Stimulated activated CD8-positive, alpha-beta memory T cell treated with anti-CD3 and anti-CD28 coated beads, Interleukin-7, amount 100 ng/mL, for 1 hour (primary cell): ENCODE measurements at places on chromosomes 11 and 22.

DNA sequence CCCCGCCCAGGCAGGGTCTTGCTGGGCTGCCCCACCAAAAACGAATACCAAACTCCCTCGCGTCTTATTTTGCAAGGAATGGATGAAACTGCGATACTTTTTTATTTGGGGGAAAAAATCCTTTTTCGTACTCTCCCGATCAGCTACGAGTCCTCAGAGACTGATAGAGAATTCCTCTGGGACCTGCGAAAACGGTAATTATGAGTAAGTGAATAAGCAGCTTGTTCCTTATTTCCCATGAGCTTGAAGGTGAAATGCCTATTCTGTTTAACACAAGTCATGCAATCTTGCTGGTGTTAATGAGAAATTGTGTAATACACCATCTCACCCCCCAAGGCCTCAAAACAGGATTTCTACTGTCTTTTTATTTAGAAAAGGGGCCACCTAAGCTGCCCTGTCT, 5.5 kb downstream of the GRK3 start:
- DNase-seq: no peak

- no peak for DNase-seq
Measured at GRCh38 chr11:68352591-68352990, 40.2 kb downstream of the LRP5 start.

- DNase-seq: no peak
Measured at GRCh38 chr11:9231848-9232177, 33.3 kb downstream of the DENND5A start.

- DNase-seq: no peak
Measured at GRCh38 chr22:47457021-47457420, 694.6 kb downstream of the TBC1D22A start.

GRCh38 chr11:108886660-108887009, 221.8 kb downstream of the DDX10 start:
- no peak for DNase-seq

- DNase-seq: no peak
Measured at GRCh38 chr22:45547731-45548130, 45.0 kb downstream of the FBLN1 start.

- DNase-seq: no peak
Measured at GRCh38 chr11:71418643-71419042, 29.6 kb downstream of the DHCR7 start.

DNA sequence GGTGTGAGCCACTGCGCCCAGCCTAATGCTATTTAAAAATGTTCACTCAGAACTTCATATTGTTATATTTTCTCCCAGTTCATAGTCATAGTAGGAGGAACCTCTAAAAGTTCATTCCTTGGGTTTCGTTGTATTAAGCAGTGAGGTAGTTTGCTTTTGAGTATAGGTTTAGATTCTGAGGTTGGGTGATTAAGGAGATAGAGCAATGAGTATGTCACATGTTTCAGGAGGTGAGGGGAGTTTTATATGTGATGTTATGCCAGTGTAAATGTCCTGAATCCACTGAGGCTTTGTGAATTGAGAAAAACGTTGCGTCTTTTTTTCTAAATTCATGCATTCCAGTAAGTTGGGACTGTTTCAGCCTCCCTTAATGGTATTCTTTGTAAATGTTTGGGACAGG, 4.2 kb downstream of the UBE2L3 start:
- DNase-seq: no peak

- no peak for DNase-seq
Measured at GRCh38 chr11:119594639-119595249, 134.3 kb downstream of the NECTIN1 start.

- DNase-seq: no peak
Measured at GRCh38 chr11:48193876-48194275, 22.7 kb upstream of the OR4B1 start.

DNA sequence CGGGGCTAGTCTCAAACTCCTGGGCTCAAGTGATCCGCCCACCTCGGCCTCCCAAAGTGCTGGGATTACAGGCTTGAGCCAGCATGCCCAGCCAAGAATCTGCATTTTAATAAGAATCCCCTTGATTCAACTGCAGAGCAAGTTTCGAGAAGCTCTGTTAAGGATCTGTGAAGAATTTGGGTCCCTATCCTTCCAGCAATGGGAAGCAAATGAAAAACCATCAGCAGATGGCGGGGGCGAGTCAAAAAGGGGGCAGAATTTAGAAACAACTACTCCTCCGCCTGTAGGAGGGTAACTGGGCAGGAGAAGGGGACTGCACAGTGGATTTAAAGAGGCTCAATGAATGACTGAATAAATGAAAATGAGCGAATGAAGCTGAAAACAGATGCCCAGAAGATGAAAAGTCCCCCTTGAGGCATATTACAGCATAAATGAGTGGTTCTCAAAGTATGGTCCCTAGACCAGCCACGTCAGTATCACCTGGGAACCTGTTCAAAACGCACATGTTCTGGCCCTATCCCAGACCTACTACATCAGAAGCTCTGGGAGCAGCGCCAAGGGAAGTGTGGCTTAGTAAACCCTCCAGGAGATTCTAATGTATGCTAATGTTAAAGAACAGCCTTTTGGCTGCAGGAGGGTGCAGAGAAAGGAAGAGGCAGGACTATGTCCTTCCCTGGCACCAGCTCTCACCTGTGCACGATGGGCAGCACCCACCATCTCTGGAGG, 15.0 kb downstream of the VWCE start:
- DNase-seq: no peak

DNA sequence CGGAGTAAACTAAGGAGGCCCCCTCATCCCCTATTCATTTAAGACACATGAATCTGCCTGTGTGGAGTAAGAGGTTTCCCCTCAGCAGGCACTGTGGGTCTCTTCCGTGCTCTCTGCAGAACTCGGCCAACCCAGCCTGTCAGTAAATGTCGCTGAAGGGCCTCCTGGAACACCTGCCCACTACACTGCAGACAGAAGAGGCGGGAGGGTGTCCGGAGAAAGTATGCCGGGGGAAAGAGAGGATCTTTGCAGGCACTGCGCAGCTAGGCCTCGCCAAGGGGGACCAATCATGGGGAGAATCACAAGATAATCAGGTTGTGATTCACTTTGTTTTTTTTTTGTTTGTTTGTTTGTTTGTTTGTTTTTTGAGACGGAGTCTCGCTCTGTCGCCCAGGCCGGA, 110.8 kb downstream of the MORC2 start:
- no peak for DNase-seq

GRCh38 chr22:23534201-23534850, 45.8 kb downstream of the IGLL1 start:
- no peak for DNase-seq

DNA sequence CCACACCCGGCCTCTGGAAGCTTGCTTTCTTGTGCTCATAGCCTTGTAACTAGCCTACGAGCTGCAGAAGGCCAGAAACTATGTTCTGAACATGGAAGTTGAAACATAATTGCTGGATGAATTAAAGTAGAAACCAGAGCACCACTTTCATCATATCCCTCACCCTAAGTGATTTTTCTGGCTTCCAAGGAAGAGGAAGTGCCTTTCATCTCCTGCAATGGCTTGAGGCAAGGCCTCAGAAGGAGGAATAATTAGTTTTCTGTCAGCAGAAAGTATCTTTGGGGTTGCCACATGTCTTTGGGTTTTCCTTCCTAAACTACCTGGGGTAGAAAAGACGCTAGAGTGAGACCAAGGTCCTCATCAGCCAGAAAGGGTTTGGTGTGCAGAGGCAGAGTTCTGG, 14.5 kb downstream of the RPL27A start:
- no peak for DNase-seq

GRCh38 chr22:38169116-38169515, 12.5 kb downstream of the PLA2G6 start:
- no peak for DNase-seq

DNA sequence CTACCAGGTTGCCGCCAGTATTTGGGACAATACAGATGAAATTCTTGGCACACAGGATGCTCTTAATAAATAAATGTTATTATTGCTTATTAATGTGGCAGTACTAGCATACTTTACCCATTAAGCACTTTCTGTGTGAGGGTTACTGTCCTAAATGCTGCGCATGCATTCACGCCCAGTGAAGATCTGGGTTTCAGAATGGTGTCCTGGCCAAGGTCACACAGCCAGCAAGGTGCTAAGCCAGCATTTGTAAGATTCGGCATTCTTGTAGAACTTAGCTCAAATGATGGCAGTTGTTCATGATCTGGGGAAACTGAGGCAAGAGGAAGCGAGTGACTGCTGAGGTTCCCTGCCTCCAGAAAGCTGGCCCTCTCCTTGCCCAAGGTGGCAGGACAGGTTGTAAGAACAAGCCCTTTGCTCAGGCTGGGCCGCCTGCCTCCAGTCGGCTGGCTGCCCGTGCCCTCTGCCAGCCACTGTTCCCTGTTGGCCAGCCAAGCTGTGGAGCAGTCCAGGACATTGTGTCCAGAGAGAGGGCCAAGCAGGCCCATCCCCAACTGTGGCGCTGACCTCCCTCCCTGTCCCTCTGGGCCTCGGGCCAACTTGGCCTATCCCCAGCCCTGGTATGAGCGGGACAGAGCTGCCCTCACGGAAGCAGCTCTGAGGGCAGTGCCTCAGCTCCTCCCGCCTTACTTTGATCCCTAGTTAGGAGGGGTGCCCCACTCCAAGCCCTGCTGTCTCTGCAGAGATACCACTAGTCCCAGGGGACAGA, 28.8 kb downstream of the TOB2 start:
- DNase-seq: no peak

GRCh38 chr11:5293028-5293427, 8.7 kb downstream of the OR51B4 start:
- DNase-seq: no peak

GRCh38 chr11:35376613-35377012, 42.7 kb downstream of the SLC1A2 start:
- DNase-seq: no peak

- DNase-seq: no peak
Measured at GRCh38 chr22:44158816-44159215, 21.9 kb upstream of the PARVG start.

DNA sequence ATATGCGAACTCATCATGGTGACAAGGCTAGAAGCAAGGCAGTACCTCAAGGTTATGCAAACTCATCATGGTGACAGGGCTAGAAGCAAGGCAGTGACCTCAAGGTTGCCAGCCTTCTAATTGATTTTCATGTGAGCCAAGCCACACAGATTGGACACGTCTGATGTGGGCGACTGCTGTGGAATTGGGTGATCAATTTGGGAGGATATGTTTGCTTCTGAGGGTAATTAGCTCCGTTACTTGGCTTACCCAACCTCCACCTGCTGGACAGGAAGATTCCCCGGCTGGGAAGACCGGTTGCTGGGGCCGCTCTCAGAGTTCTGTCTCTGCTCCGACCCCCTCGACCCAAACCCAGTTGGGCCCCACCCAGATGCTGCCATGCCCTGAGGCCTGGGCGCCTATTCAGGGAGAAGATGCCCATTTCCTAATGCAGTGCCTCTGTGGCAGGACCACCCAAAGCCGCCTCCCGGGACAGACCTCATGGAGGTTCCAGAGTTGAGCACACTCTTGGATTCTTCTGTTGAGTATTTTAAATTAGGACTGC, 69.9 kb upstream of the SHANK2 start:
- DNase-seq: no peak

DNA sequence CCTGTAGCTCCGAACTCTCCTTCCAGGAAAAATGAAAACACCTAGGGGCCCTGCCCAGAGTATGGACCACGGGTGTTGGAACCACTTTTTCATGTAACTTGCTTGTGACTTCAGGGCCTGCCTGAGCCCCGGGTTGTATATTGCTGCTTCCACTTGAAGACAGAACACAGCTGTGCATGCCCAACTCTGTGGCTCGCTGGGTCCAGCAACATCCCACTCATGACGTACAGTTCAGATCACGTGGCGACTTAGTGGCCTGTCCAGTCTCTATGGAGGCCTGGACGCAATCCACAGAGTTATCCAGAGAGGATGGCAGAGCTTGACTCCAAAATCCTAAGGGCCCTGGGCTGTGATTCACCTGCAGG, 6.8 kb downstream of the C11orf21 start:
- no peak for DNase-seq

DNA sequence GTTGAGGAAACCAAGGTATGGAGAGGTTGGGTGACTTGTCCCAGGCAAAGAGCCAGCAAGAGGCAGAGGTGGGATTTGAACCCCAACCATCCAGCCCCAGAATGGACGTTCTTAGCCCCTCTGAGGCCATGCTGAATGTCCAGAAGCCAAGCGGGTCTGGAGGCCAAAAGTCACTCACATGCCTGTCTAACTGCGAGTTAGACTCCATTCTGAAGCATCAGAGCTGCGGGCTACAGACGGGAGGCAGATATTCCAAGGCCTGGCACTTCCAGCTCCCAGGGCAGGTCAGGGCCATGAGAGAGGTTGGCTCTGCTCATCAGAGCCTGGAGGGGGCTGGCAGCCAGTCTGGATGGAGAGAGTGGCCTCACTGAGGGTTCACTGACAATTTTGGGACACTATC, 616.5 kb downstream of the BRD1 start:
- no peak for DNase-seq

- DNase-seq: no peak
Measured at GRCh38 chr22:24845041-24845898, 39.3 kb downstream of the SGSM1 start.

DNA sequence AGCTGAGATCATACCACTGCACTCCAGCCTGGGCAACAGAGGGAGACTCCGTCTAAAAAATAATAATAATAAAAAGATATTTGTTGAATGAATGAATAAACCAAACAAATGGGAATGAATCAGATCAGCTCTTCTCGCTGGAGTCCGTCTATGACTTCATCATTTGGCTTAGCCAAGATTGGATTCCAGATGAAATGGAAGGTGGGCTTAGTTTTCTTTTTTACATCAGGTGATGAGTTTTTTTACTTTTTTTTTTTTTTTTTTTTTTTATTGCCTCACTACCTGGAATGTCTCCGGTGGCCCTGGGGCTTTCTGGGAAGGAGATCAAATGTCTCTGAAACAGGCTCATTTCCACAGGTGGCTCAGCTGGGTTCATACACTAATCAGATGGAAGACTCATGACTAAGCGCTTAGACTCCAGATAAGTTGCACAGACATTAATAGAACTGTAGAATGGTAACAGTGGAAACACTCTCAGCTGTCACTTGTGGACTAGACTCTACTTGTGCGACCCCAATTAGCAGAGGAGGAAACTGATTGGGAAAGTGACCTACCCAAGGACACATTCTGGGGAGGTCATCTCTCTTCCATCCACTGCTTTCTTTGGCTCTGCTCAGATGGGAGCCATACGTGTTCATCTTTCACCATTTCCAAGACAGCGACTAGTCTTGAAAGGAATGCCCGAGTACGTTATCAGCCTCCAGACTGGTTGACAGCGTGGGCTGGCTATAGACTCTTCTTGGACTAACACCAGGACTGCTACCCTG, 20.5 kb upstream of the RBFOX2 start:
- DNase-seq: no peak

GRCh38 chr11:130666781-130667251, 218.4 kb downstream of the ADAMTS15 start:
- DNase-seq: no peak

GRCh38 chr11:45412521-45412920, 126.4 kb upstream of the SYT13 start:
- no peak for DNase-seq
